ENCODE measurements at places on chromosomes 3 and 15.

DNA sequence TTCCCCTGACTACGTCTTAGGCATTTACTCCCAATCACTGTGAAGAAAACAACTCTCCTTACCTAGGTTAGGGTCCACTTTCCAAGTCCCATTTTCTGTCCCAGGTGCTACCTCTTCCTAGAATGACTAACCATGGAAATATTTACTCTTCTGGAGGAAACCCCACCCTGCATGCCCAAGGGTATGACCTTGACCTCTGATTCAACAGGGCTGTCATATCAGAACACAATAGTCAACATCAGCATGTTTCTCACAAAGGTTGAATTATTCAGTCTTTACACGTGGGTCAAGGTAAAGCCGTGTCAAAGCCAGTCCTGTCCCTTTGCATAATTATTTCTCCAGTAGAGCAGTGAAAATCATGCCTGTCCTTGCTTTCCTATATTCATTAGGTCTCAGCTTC, 4.3 kb upstream of the FRMD5 start:
- DNase-seq: no peak

GRCh38 chr3:57451150-57451846, 92.8 kb downstream of the DNAH12 start:
- DNase-seq: no peak

DNA sequence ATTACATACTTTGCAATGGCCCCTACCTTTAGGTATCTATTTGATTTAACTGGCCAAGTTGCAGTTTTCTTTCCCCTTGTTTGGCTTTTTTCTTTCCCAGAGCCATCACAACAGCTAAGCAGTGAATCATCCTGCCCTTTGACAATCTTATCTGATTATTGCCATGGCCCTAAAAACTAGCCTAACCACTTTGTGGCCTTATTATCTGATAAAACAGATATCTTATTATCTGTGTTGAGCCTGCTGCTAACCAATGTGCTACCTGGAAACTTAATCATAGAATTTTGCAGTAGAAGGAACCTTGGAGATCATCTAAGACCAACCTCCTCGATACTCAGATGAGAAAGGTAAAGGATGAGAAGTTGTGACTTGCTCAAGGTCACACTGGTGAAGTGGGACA, 37.1 kb downstream of the EIF4E3 start:
- DNase-seq: no peak

DNA sequence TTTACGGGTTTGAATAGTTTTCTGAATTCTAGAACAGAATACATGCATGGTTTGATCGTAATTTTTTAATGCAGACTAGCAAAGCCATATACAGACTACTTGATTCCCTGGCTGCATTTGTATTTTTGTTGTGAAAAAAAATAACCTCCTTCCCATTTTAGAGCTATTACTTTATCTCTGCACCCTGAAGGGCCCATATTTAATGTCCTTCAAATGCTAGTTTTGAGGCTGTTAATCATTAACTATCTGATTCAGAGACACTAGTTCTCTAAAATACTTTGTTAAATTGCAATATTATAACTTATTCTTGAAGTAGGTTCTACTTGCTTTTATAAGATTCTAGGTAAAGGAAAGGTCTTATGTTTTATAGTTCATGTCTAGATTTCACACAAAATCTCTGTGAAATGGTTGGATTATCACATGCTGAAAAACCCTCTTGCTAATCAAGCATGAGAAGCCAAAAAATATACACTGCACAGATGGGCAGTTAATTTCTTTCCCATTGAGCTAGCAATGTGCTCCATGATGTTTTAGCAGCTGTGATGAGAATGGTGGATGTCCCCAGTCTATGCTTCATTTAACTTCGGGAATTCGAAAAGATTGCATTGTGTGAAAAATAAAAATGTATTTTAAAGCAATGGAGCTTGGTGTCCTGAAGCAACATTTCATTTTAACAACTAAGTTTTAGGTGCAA, 634.0 kb upstream of the BCHE start:
- no peak for DNase-seq

GRCh38 chr3:21152555-21152954, 598.5 kb downstream of the ZNF385D start:
- no peak for DNase-seq

GRCh38 chr3:197354568-197355001, 56.2 kb upstream of the DLG1 start:
- no peak for DNase-seq

DNA sequence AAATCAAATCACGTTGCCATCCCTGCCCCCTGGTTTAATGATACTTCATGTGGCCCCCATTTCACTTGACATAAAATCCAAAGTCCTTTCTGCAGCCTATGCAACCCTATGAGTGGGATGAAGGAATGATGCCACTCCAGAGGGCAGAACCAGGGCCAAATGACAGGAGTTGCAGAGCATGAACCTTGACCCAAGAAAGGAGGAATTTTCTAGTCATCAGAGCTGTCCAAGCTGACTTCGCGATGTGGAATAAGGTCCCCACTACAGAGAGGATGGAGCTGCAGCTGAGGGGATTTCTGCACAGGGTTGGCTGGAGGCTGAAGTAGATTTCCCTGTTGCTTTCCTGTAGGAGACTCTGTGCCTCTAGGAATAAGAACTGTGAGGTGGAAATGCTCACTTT, 15.8 kb upstream of the EPHB3 start:
- no peak for DNase-seq

DNA sequence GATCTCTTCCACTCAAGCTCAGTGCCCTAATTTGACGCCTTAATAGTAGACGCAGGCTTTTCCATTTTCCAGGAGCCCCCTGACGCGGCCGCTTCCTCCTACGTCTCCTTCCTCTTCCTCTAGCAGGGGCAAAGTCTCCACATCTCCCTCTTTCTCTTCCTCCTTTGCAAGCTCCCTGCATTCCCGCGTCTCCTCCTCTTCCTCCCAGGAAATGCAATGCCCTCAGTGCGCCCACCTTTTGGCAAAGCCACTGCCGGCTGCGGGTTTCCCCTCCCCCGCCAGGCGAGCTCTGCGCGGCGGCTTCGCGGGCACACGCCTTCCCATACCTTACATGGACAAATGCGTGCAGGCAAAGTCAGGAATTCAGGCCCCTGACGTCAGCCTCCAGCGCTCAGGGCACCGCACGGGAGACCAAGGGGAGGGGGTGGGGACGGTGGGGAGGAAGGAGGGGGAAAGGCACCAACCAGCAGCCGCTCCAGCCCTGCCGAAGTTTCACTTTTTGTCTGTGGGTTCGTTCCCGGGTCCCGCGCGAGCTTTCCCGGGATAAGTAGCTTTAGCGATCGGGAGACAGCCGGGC, 432 bp upstream of the LPP start:
- no peak for DNase-seq

- no peak for DNase-seq
These were observed 844.3 kb upstream of the NR2F2 start for GRCh38 chr15:95486224-95486623.

- no peak for DNase-seq
These were observed 2.3 kb downstream of the FLNB start for GRCh38 chr3:58010562-58010961.

DNA sequence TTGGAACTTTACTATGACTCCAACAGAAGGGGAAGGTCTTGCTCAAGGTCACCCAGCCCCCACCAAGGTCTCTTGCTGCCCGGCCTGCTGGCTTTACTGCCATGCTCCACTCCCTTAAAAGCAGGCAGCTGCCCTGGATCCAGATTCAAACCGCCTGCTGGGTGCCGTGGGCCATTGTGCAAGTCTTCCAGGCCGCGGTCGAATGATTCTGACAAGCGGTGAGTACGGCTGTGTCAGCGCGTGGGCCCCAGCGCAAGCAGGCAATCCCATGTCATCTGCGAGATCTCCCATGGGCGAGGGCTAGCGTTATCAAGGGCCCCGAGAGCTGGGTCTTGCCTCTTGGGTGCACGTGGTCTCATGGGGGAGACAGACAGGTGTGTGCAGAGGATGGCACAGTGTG, 37.6 kb downstream of the CORO2B start:
- DNase-seq: no peak

DNA sequence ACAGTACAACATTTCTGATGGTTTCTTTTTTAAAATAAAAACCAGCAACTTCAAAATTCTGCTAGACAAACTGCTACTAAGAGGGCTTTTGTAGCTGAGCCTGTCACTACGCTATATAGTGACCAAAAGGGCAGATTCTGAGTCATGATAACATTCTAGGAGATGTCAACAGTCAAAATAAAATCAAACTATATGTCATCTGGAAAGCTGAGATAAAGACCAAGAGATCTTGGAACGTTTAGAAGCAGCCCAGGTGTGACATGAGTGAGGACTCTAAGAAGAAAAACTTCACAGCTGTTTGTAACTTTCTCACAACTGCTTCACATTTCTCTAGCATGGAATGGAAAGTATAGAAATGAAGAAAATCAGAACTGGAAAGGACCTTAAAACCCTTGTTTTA, 84.6 kb downstream of the FILIP1L start:
- DNase-seq: no peak

DNA sequence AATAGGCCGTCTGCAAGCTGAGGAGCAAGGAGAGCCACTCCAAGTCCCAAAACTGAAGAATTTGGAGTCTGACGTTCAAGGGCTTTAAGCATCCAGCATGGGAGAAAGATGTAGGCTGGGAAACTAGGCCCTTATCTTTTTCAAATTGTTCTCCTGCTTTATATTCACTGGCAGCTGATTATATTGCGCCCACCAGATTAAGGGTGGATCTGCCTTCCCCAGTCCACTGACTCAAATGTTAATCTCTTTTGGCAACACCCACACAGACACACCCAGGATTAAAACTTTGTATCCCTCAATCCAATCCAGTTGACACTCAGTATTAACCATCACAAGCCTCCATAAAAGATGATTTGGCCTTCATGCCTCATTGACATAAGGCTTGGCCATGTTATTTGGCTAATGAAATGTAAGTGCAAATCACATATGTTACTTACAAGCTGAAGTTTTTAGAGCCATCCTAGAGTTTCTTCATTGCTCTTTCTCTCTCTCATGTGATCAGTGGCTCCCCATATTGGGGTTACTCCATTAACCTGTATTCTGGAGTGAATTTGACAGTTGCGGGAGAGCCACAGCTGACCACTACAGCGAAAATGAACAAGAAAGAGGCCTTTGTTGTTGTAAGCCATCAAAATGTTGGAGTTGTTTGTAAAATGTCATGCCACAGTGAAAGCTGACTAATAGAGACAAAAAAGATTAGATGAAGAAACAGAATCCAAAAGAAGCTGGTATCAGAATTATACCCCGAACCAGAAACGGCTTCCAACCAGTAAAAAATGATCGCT, 61.7 kb downstream of the GBE1 start:
- DNase-seq: no peak

DNA sequence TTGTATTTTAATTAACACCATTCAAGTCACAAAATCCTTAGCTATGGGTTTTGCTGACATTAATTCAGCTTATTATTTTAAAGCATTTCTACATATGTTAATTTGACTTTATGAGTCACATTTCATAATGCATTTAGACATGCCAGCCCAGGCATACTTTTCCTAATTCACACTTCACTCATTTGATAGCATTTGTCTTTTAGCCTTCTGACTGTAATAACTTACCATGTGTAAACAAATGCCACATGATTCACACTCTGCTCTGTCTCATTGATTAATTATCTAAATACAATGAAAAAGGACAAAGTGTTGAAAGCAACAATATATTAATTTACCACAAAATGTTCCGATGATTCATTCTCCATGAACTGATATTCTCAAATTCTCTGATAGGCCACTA, 927.8 kb upstream of the EPHA6 start:
- no peak for DNase-seq

DNA sequence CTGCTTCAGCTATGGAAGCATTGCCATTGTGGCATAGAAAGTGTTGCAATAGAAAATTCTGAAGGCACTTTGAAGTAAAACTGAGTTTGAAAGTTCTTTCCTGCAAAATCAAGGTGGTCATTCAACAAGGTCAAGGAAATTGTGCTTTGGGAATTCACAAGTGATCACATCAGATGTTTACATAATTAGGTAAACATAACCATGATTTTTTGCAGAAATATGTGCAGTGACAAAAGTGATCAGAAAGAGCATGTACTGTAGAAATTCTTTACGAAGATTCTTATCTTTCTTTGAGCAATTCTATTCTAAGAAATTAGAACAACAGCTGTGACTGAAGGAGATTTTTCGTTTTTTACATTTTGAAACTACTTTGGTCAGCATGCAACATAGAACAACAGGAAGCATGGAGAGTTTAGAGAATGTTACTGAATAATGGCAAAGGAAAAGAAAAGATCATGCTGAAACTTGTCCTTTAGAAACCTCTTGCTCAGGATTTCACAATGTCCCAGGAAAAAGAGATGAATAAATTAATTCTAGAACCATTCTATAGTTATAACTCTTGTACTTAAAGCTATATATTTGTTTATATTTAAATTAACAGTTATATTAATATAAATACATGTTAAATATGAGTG, 643.4 kb upstream of the ARPP21 start:
- DNase-seq: no peak

- no peak for DNase-seq
These were observed 62.2 kb upstream of the AKAP13 start for GRCh38 chr15:85318048-85318731.

DNA sequence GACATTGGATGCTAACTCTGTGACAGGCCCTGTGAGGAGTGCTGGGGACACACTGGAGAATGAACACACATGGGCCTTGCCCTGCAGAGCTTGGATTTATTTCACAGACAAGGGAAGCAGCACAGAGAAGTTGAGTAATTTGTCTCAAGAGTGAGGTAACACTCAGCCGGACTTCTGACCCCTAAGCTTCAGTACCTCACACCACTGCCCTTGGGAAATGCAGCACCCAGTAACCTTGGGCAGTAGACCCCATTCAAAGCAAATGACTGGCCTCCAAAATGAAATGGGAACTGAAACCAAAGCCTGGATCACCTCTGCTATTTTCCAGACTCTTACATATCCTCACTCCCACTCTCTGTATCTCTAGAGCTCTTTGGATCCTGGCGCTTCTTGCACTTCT, 37.3 kb downstream of the RFT1 start:
- DNase-seq: no peak

GRCh38 chr15:40087991-40088928, 20.4 kb downstream of the BMF start:
- DNase-seq: no peak

DNA sequence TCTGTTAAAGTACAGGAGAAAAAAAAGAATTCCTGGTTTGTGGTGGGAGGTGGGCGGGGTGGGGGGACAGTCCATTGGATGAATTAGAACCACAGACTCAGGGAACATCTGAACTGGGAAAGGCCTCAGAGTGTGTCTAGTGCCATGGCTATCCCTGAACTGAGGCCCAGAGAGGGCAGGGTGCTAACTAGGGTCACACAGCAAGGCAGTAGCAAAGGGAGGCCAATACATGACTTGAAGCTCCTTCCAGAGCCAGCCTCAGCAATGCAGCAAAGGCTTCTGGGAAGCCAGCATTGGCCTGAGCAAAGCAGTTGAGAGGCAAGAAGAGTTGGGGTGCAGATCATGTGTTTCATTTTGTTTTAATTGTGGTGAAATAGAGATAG, 85.4 kb downstream of the SMAD6 start:
- DNase-seq: no peak

- no peak for DNase-seq
These were observed 175.8 kb upstream of the P2RY1 start for GRCh38 chr3:152658977-152659720.

- DNase-seq: no peak
These were observed 246.4 kb downstream of the ALCAM start for GRCh38 chr3:105613120-105613519.
